ENCODE measurements at places on chromosomes 6 and 20.

GRCh38 chr6:41548841-41549642 is 2.9 kb downstream of the FOXP4 start:
- DNase-seq: no peak

DNA sequence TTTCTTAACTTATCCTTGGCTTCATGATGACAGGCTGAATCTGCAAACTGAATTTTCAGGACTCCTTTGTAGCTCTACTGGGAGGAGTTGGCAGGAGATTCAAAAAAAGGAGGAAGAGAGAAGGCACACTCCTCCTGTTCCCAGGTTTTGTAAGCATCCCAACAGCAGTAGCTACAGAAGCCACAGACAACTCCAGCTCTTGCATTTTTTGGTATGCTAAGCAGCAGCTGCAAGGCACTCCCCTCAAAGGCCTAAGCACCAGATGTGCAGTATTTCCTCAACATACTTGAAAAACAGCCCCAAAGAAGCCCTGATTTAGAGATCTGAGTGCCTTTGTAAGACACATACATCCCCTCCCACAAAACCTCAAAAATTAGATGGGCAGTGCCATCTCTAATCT is 328.6 kb upstream of the SYNCRIP start:
- DNase-seq: no peak

DNA sequence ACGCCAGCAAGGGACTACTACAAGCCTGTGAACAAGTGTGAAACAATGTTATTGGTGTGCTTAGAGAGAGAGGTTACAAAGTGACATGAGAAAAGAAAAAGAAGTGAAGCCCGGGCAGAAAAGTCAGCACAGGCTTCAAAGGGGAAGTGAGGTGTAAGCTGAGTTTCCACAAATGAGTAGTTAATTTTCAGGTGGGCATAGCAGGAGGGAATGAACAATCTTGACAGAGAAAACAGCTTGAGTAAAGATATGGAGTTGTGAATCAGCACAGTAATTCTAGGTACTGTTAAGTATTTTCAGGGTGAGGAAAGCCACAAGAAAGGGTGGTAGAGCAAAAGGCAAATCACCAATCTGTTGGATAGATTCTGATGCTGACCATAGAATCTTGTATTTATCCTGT is 4.3 kb downstream of the KCNQ5 start:
- no peak for DNase-seq

GRCh38 chr6:30142665-30143064 is 6.7 kb downstream of the TRIM40 start:
- DNase-seq: no peak

GRCh38 chr6:6003621-6004366 is 2.9 kb downstream of the NRN1 start:
- DNase-seq: no peak

- DNase-seq: no peak
Measured at GRCh38 chr20:44955270-44955669, 4.9 kb downstream of the TOMM34 start.

DNA sequence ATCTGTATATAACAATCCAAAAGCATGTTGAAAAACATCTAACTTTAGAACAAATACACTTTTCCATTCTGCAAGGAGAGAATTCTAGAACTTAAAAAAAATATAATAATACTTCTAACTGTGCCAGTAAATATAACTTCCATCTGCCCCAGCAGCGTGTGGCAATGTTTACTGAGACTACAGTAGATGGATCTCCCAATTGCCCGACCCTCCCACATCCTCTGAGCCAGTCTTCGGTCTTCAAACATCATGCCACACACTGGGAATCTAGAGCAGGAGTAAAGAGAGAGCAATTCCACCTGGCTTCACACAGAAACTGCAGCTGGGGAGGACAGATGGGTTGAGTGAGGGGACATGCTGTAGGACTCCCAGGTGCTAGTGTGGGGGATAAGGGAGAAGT is 121.3 kb upstream of the NHSL1 start:
- no peak for DNase-seq

DNA sequence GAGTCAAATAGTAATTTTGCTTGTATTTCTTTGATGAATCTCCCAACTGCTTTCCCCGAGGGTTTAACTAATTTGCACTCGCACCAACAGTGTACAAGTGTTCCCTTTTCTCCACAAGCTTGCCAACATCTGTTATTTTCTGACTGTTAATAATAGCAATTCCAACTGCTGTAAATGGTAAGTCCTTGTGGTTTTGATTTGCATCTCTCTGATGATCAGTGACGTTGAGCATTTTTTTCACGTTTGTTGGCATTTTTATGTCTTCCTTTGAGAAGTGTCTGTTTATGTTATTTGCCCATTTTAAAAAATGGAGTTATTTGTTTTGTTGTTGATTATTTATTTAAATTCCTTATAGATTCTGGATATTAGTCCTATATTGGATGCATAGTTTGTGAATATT is 399.8 kb upstream of the MAN1A1 start:
- no peak for DNase-seq

GRCh38 chr6:144133225-144133821 is 17.0 kb upstream of the STX11 start:
- DNase-seq: no peak

- no peak for DNase-seq
Measured at GRCh38 chr6:6820641-6821238, 232.2 kb downstream of the LY86 start.

DNA sequence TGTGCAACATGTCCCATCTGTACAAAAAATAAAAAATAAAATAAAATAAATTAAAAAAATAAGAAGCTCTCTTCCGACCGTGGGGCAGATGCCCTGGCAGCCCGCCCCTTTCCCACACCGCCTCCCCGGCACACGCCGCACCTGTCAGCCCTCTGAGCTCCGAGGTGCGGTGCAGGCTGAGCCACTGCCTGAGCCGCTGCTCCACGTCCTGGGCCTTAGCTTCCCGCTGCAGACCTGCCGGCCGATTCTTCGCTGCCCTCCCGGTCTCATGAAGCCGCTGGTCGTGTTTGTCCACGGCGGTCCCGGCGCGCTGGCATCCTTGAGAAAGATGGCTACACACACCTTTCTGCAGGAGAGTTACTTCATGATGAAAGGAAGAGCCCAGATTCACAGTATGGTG is 10.7 kb upstream of the CLPSL2 start:
- DNase-seq: no peak

GRCh38 chr20:14838663-14839628 is 501.5 kb upstream of the FLRT3 start:
- no peak for DNase-seq

GRCh38 chr6:39107641-39108040 is 7.3 kb downstream of the SAYSD1 start:
- DNase-seq: no peak

DNA sequence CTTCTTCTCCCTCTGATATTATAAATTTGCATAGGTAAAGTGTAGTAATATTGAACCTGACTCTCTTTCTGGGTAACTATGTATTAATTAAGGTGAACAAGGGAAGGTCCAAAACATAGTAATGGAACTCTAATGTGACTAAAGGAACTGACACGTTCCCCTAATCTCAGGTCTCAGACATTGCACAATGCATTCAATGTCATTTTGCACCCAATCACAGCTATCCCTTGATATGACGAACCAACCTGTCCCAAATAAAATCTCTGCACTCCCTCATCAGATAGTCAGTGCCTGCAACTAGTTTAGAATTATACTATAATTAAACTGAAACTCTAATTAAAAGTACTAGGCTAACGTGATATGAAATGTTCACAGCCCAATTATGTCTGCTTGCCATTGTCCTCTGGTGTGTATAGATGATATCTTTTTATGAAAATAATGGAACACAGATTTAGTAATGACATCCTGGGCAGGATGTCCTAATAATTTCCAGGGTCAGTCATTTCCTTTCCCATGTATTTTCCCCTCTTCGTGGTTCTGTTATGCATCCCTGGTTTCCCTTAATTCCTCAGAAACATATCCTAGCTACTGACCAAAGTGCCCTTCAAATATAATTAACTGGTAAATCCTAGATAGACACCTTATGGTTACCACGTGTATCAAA is 36.8 kb downstream of the PTPRK start:
- no peak for DNase-seq

DNA sequence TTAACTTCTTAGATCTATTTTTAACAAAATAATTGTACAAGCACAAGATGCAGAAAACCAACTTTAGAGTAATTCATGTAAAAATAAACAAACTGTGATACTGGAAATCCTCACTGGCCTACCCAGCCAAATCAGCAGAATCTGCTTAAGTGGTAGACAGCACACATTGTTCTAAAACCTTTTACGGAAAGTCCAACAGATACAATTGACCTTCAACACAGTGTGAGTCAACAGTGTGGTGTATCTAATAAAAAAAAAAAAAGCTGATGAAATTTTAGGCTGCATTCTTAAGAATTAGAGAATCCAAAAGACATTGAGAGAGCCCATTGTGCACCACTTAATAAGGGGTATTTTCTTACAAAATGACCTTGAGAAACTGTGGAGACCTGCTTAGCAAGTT is 174.5 kb downstream of the COL21A1 start:
- DNase-seq: no peak

DNA sequence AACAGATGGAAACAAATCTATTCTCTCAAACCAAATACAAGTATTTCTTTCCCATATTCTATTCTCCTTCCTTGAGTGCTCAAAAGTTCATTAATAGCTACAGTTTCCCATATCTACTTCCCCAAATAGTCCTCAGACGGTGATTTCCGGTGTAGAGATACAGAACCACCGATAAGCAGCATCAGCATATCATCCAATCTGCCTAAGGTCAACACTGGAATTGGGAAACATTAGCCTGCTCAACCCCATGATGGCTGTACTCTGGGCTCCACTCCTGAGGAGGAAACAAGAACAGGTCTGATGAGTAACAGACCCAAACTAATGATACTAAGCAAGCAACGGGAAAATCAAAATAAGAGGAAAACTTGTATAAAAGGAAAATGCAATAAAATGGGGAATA is 115.6 kb downstream of the EPB41L2 start:
- no peak for DNase-seq

DNA sequence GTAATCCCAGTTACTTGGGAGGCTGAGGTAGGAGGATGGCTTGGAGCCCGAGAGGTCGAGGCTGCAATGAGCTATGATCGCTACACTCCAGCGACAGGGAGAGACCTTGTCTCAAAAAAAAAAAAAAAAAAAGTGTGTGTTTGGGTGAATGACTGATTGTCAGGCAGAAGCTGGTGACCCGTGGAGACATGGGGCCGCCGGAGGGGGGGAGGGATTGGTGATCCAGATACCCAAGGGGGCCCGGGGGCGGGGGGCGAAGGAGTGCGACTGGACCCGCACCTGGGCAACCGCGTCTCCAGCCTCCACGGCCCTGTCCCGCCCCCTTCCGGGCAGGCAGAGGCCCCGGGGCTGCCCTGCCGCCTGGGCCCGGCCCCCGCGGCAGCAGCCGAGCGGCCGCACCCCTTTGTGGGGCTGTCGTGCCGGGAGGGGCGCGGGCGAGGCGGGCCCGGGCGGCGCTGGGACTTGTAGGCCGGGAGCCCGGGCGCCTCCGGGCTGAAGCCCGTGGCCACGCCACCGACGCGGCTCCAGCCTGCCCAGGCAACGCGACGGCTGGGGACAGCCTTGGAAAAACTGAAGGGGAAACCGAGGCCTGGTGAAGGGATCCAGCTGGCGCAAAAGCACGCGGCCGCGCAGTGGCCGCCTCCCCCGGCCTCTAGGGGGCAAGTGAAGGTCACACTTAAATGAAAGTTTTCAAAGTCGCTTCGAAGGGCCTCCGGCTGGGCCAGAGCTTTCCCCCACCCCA is 2.1 kb upstream of the RBM38 start:
- DNase-seq: no peak

- DNase-seq: no peak
Measured at GRCh38 chr20:53698371-53698978, 104.8 kb upstream of the ZNF217 start.

GRCh38 chr20:53581444-53582250 is 12.0 kb downstream of the ZNF217 start:
- no peak for DNase-seq

- DNase-seq: no peak
Measured at GRCh38 chr6:38773338-38773737, 58.2 kb downstream of the DNAH8 start.

DNA sequence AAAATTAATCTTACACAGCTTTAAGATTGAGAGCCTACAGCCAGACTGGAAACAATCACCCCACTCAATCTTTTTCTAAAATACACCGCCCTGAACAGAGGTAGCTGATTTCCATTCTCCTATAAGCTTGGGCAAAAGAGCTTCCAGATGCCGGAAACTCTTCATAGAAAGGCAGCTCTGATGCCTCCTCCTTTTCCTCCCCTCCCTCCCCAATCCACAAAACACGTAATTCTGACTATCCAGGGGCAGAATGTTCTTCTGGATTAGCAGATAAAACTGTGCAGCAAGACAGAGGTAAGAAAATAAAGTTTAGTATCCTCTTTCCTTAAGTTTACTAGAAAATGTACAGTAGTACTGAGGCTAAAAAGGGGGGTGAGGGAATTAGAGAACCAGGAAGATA is 15.8 kb downstream of the ADNP start:
- DNase-seq: no peak

DNA sequence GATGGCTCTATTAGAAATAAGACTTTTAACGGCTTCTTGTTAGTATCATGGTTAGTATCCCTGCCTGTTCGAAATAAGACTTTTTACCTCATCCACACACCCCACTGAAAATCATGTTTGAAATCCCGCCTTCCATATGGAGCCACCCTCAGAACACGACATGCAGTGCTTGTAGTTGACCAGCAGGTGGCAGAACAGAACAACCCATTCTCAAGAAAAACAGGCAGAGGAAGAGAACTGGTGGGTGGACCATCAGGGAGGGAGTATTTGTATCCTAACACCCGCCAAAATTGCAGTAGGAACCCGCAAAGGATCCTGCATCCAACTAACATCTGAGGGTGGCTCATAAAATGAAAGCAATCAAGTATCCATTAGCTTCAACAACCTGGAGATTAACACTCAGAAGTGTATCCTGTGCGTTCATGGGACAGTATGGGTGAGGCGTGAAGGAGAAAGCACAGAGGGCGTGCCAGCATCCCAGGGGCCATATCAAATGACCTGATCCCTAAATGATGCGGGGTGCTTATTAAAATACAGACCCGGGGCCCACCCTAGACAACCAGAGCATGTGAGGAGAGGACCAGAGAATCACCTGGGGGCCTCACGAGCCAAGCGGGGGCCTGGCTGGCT is 89.6 kb upstream of the NHSL1 start:
- DNase-seq: peak; percentile 37

DNA sequence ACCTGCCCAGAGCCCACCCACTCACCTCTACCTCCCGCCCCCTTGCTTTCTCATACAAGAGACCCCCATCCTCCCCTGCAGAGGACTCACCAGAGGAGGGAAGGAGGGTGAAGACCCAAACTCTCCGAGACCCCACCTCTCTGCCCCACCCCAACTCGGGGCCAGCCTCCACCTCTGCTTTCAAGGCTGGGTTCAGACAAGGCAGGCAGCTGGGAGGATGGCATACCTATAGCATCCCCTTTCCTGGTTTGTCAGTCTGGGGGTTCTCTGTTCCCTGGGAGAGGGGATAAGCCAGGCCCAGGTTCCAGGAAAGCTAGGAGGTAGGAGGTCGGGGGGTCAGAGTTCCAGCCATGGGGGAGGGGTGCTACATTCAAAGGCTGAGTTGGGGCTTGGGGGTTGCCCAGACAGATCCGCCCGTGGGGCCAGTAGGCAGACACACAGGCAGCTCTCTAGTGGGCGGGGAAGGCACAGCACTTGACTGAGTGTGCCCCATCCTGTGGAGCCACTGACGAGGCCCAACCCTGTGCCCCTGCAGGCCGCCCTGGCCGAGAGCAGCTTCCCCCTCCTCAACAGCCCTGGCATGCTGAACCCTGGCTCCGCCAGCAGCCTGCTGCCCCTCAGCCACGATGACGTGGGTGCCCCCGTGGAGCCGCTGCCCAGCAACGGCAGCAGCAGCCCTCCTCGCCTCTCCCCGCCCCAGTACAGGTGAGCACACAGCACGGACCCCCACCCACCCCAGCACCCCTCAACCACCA is 40.8 kb upstream of the MDFI start:
- no peak for DNase-seq
